ENCODE measurements at places on chromosomes 5 and 9.

- DNase-seq: no peak
These were observed 28.6 kb upstream of the CEP78 start for GRCh38 chr9:78207319-78207718.

DNA sequence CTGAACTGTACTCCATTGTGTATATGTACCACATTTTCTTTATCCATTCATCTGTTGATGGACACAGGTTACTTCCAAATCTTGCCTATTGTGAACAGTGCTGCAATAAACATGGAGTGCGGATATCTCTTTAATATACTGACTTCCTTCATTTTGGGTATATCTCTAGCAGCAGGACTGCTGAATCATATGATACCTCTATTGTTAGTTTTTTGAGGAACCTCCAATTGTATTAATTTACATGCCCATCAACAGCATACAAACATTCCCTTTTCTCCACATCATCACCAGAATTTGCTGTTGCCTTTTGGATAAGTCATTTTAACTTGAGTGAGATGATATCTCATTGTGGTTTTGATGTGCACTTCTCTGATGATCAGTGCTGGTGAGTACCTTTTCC lies 81.8 kb upstream of the FAM120A start:
- no peak for DNase-seq

DNA sequence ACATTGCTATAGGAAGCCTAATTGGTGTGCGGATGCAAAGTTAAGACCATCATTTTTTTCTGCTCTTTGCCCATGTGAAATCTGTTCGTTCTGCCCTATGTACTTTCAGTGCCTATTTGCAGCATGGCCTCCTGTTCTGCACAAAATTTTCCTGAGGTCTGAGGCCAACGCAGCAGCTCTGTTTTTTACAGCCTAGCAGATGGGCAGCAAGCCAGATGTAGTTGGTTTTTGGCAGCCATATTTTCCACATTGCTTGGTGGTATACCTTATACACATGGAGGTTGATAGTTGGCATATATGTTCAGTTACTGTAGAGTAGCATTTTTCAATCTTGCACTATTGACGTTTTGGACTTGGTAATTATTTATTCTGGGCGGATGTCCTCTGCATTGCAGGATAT lies 133.5 kb upstream of the MRPS30 start:
- no peak for DNase-seq

DNA sequence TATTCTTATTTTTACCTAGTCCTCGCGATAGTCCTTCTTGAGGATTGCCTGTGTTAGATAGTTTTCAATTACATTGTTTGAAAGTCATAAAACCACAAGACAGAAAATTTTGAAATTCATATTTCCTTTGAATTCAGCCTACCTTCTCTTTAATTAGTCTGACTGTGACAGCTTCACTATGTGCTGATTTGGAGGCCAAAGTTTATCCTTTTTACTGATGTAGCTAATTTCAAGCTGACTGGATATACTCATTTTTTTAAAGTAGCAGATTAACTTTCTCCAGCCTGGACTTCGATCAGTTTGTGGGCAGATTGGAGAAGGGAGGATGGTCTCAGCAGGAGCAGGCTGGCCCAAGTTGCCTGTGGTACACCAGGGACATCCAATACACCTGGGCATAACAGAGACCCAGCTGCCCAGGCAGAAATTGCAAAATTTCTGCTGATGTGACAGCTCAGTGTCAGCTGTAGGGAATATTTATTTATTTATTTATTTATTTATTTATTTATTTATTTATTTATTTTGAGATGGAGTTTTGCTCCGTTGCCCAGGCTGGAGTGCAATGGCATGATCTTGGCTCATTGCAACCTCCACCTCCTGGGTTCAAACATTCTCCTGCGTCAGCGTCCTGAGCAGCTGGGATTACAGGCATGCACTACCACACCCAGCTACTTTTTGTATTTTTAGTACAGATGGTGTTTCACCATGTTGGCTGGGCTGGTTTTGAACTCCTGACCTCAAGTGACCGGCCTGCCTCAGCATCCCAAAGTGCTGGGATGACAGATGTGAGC lies 24.2 kb downstream of the AGXT2 start:
- no peak for DNase-seq
